ENCODE measurements at places on chromosomes 2 and 18.

DNA sequence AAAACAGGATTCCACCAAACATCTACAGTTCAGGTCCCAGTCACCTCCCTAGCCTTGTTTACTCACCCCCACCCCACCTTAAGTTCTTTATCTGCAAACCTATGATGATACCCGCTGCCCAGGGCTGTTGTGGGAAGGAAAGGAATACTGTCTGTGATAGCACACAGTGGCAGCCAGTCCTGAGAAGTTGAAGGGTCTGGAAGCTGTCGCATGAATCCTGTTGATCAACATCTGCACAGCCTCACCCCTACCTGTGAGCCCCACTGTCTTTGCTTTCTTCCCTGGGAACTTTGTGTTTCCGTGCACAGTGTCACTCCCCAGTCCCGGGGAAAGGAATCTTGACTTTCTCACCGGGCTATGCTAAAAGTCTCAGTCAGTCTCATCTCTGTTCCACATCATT lies 160.7 kb upstream of the EPAS1 start:
- no peak for DNase-seq

GRCh38 chr2:218470448-218470847 lies 51.5 kb downstream of the VIL1 start:
- DNase-seq: no peak

DNA sequence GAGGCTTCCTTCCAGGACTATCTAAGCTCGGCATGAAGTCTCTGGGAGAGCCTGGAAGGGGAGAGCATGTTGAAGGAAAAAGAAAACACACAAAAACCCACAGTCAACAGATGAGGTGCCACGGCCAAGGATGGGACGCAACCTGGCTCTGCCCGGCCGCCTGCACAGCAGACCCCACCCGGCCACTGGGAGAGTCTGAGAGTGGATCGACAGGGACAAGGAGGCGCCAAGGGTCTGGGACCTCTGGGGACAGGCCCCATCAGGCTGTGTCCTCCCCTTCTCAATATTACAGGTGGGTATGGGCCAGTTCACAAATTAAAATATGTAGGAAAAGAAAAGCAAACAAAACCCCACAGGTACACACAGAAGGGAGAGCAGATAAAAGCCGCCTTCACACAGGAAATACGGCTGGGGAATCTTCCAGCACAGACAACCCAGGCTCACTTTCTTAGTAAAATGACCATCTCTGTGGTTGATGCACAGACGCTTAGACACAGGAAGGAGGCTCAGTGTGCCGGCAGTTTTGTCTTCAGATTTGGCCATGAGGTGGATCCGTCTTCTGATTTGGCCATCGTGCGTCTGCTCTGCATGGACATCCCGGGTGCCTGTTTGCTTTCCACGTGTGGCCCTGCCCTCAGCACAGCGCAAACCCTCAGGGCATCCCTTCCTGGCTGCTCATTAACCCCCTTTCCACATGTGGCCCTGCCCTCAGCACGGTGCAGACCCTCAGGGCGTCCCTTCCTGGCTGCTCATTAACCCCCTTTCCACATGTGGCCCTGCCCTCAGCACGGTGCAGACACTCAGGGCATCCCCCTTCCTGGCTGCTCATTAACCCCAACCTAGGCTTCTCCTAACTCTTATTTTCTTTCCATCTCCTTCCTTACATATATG lies 138.4 kb downstream of the EIPR1 start:
- DNase-seq: no peak

GRCh38 chr2:152418688-152419087 lies 83.7 kb downstream of the FMNL2 start:
- DNase-seq: peak; percentile 70

DNA sequence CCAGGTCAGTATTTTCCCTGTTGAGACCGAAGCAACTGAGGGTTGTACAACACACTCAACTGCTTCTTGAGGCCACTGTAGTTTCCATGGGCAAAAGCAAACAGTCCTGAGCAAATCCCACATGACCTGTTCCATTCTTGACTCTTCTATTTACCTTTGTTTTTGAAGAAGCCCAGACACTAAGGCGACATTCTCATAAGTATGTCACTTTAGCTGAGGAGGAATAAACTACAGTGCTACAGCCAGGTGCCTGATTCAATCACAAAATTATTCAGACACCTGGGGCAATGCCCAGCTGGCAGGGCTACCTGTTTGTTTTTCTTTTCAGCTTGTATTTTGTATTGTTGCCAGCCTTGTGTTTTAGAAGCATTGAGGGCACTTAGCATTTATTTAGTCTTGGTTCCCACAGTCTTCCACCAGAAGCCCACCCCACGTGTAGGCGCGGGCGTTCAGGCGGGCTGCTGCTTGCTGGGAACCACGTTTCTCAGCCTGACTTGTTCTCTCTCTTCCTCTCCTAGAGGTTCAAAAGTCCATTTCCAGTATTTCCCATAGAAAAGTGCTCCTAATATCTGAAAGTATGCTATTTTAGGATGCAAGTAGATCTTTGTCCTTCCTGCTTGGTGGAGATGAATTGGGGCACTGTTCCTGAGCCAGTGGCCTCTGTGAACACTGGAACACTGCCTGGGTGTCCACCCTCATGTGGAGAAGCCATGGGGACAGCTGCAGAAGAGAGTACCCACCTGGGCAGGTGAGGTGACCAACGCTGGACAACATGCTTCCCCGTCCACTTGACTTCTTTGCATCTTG lies 99.0 kb upstream of the COPS8 start:
- no peak for DNase-seq

DNA sequence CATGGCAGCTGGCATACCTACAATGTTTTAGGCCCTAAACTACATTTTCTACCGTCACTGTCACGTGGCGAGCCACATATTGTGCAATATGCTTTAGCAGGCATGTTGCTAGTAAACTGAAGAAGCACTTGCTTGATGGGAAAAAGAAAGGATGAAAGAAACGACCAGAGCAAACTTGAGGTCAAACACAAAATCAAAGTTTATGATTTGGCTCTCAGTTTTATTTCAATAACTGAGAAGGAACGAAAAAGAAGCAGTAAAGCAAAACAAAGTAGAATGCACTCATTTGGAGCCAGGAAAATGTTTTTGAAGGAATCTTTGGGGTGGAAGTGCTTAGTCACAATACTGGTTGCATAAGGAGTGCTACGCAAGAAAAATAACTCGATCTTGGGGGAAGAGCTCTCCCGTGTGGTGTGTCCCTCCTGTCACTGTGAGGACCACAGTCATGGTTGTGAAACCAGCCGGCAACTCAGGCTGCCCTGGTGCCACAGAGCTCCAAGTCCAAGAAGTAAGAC lies 349.8 kb downstream of the RBM43 start:
- peak; percentile 2 for DNase-seq

DNA sequence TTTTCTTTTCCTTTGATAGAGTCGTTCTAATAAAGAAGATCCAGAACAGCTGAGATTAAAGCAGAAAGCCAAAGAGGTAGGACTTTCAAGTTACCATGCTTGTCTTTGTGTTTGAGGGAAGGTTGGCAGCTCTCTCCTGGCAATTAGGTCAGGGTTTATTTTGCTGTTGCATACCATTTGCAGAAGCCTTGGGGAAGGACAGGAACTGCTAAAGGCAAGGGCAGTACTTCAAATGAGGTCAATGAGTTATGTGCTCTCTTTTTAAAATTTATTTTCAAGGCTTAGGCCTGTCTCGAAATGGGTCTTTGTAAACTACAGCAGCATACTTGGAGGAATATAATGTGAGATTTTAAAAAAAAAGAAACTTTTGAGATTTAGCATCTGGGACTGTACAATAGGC lies 108.9 kb downstream of the TAF4B start:
- DNase-seq: no peak

DNA sequence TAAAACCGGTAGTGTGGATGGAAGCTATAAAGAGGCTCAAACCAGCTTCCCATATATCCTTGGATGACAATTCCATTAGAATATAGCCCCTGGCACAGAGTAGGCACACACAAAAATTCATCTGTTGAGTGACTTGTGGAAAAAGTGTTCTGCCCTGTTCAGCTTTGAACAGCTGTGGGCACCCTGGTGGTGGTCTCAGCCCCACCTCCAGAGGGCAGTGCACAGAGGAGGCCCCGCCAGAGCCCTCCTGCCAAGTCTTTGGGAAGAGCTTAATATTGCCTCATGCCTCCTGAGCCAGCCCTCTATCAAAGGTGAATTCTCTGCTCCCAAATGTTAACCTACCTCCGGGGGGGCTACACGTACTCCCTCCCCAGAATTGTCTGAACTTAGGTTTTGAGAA lies 30.4 kb downstream of the EPAS1 start:
- no peak for DNase-seq

DNA sequence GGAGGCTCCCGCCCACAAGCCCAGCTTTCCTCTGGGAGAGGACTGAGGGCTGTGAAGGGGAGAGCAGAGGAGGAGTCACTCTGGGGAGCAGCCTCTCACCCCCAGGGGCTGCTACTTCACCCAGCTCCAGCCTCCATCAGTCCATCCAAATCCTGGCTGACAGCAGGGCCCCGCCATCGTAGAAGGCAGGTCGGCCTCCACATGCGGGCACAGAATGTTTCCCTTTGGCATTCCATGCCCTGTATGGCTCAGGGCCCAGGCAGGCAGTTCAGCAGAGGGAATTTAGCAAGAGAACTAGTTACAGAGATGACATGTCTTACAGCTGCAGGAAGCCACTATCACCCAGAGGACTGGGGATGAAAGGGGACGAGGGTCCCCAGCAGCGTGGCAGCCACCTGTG lies 6.4 kb upstream of the ODC1 start:
- no peak for DNase-seq

- DNase-seq: no peak
These were observed 43.8 kb upstream of the PPP4R1 start for GRCh38 chr18:9658087-9658641.

GRCh38 chr2:212488611-212489010 lies 50.0 kb downstream of the ERBB4 start:
- DNase-seq: no peak

DNA sequence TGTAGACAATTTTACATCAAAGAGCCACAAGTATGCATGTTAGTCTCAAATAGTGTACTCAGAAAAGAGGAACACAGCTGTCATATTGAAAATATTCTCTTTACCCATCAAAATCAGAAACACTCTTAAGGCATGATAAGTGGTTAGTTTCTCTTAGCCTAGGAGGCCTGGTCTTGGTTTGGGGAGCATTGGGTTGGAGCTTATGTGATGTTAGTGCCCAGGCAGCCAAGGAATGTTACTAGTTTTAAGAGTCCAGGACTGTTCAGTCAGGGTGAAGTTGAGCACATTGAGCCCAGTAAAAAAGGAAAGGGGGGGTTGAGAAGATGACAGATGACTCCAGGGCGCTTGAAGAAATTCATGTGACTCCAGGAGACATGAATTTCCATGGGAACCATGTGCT lies 340.6 kb downstream of the HRH4 start:
- DNase-seq: no peak

- no peak for DNase-seq
These were observed 460 bp upstream of the ZBTB7C start for GRCh38 chr18:48409591-48410094.

- DNase-seq: no peak
These were observed 21.9 kb downstream of the PIGN start for GRCh38 chr18:62164855-62165487.

- DNase-seq: no peak
These were observed 167.3 kb upstream of the SPRED2 start for GRCh38 chr2:65599693-65600092.

DNA sequence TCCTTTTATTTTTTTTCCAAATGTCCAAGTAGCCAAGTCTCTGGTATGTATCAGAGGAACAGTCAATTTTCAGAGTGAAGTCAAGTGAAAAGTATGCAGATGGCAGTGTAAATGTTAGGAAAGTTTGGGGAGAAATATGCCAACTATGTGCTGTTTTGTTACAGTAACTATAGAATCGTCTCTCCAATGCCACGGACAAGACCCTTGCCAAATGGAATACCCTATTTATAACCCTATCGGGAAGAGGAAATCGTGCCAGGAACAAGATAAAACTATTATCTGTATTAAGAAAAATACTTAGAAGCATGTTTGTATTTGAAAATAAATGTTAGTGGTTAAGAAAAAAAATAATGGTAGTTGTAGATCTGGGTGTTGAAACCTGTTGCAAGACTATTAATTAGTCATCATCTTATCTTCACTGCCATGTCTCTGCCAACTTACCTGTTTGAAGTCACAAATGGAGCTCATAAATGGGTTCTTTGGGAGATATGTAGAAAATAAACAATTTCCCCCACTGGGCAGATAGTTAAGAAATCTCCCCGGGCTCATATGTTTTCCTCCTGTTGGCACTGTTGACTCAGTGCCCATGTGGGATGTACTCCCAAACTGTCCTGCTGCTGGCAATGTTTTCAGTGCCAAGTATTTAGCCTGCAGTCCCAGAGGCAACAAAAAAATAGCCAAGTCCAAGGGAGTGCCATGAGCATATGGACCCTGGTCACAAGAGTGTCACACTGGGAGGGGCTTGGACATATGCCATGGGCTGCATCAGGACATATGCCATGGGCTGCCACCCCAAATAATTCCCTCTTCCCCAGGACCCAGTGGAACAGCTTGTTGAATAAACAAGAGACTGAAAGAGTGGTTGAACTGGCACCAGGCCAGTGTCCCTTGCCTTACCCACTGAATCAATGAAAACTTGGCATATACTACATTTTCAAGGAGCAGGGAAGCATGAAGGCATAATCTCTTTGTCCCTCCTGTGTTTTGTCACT lies 366.9 kb downstream of the OSR1 start:
- no peak for DNase-seq

DNA sequence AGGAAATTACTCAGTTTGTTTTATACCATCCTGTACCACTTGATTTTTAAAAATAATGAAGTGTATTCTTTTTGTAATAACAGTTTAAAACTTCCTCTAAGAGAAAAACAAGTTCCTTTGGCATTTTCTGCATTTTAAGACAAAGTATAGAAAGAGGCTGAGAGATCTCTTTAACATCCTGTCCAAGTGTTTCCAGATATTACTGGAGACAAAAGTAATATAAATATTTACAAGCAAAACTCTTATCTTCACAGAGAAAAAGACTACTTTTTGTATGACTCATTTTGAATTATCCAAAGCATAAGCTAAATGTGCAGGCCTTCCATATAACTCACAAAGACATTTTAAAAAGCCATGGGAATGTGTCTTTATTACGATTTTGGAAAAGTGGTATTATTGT lies 221.1 kb downstream of the RDH14 start:
- DNase-seq: peak; percentile 50

- DNase-seq: no peak
These were observed 47.0 kb downstream of the COBLL1 start for GRCh38 chr2:164794432-164795231.

DNA sequence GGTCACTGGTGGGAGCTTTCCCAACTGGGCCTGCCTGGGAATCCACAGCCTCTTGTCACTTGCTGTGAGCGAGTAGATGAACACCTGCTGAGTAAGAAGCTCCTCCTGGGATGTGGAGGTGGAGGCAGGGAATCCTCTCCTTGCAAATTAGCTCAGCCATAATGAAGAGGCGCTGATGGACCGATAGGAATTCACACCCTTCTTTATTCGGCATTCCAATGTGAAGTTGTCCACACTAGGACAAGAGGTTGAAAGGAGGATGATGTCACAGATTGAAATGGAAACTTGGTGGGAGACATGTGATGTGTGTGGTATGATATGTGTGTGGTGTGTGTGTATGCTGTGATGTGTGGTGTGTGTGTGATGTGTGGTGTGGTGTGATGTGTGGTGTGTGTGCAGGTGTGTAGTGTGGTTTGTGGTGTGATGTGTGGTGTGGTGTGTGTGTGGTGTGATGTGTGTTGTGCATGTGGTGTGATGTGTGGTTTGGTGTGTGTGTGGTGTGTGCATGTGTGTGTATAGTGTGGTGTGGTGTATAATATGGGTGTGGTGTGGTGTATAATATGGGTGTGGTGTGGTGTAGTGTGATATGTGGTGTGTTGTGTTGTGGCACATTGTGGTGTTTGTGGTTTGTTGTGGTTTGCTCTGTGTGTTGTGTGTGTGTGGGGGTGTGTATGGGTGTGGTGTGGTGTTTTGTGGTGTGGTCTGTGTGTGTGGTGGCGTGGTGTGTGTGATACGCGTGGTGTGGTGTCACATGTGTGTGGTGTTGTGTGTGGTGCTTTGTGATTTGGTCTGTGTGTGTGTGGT lies 216.4 kb downstream of the BCL2 start:
- no peak for DNase-seq

Data from kidney capillary endothelial cell (primary cell).